ENCODE measurements at places on chromosomes 12 and 14. TPM values are rescaled to one million over a fixed set of nuclear protein-coding genes. Genes with fewer than 3 reads are reported as not detected.

The MMP14 gene
- 804 TPM for total RNA-seq

The C12orf60 gene
- total RNA-seq, result 2.1 TPM

- no peak for DNase-seq
These were observed 233.3 kb upstream of the FOXN3 start for GRCh38 chr14:89650077-89650978.

- no peak for DNase-seq
These were observed 461.4 kb upstream of the SYT1 start for GRCh38 chr12:78403136-78403535.

DNA sequence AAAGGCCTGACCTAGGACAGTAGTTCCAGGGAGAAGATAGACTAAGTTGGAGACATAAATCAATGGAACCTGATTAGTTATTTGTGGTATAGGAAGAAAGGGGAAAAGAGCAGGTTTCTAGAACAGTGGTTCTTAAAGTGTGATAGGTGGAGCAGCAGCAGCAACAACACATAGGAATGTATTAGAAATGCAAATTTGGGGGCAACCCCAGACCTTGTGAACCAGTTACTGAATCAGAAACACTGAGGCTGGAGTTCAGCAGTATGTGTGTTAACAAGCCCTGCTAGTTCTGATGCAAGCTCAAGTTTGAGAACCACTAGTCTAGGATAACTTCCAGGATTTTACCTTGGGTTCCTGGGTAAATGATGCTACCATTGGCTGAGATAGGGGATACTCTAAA is 308.7 kb downstream of the EMP1 start:
- DNase-seq, result no peak

DNA sequence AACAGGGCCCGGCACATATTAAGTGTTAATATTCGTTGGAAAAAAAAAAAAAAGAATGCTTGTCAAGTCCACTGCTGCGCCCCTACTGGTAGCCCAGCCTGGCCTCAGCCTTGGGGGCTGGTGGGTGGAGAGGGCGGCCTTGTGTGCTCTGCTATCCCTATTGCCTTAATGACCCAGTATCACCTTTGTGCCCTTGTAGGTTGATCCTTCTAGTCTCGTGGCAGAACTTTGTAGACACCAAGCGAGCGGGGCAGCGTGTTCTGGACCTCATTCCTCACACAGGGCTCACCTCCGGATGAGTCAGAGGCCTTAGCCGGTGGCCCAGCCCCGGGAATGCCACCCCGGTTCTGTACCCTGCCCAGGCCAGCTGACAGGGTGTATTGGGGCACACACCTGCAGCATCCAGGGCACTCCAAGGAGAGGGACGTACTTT is 1.8 kb upstream of the RCOR1 start:
- DNase-seq, result no peak
